ENCODE measurements at places on chromosomes 5 and 9. TPM values are rescaled to one million over a fixed set of nuclear protein-coding genes. Genes with fewer than 3 reads are reported as not detected.

DNA sequence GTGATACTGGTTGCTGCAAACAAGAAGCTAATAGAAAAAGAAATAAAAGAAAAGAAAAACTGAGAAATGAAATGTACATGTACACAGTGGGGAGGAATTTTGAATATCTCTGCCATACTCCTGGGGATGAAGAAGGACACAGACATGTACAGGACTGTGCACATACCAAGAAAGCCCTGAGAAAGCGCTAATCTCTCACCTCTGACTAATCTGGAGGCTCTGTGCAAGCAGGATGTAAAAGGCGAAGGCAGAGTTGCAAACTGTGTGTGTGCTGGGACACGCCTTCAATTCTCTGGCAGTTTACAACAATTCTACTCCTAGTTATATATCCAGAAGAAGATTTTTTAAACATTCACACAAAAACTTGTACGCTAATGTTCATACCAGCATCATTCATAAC is 211.4 kb downstream of the KIAA0825 start:
- DNase-seq, result no peak

The IL9 gene
- not detected for total RNA-seq

DNA sequence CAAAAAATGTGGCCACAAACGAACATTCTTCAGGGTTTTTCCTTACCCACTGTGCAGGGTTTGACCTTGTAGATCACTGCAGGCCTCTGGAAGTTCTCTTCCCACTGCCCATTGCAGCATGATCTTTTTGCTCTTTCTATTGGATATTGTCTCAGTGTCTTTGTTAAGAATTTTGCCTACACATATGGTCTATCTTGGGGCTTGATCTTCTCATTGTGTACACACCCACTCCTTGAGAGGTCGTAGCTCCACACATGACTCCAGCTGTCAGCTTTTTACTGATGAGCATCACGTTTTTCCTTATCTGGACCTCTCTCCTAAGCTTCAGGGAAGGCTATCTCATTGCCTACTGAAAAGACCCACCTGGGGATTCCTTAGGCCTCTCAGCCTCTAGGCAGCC is 3.0 kb upstream of the GLRX start:
- DNase-seq, result no peak

DNA sequence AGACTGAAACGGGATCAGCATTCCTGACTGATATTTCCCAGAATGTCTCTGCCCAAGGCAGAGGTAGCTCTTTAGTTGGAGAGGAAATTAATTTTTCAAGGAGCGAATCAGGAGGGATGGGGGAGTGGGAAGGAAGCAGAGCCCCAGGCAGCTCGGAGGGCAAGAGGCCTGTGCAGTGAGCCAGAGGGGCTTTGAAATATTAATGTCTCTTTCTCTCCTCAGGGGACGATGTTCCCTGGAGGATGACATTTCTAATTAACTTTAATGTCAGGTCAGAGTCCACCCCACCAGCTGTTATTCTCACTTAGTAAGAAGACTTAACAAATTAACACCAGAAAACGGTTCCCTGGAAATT is 45.6 kb downstream of the SLC6A7 start:
- no peak for DNase-seq

DNA sequence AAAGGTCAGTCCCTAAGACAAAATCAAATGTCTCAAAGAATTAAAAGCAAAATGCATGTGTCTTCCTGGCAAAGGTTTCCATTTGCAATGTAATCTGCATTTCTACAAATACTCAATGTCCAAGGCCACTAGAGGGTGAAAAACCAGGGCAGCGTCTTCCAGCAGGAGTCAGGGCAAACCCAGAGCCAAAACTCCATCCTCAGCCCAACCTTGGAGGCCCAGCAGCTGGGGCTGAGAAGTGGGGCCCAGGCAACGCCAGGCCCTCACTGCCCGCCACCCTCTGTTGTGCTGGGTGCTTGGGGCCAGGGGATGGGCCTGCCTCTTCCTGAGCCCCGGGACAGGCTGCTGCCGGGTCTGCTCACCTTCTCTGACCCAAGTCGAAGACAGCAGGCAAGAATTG is 200.1 kb downstream of the PAX5 start:
- DNase-seq, result no peak

GRCh38 chr9:117882171-117882570 is 178.0 kb downstream of the TLR4 start:
- DNase-seq, result no peak

GRCh38 chr5:155989879-155990278 is 337.1 kb upstream of the SGCD start:
- no peak for DNase-seq

GRCh38 chr9:70079417-70080037 is 35.9 kb downstream of the MAMDC2 start:
- no peak for DNase-seq

GRCh38 chr9:132547436-132547835 is 35.0 kb upstream of the BARHL1 start:
- DNase-seq, result no peak

DNA sequence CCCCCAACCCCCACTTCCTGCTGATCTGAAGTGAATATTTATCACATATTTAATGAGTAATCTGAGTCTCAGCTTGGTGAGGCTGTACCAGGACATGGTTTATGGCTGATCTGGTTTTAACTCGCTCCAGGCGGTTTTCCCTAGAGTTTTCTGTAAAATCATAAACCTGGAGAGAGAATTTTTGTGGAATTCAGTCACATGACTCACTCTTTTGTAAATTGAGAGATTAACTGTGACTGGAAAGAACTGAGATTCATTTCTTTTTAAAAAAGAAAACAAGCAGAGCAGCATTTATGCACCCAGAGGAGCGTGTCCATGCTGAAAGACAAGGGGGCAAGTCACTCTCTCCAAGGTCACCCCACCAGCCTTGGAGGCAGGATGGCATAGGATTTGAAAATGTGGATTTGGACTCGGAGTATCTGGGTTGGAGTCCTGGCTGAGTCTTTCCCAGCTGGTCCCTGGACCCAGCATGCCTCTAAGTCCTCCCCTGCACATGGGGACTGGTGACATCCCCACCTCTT is 81.8 kb downstream of the ZNF618 start:
- no peak for DNase-seq

The TCERG1 gene
- total RNA-seq, result 118 TPM

- no peak for DNase-seq
These were observed 78.6 kb downstream of the PCDH1 start for GRCh38 chr5:141799507-141800167.
